Activated gamma-delta T cell (primary cell): ENCODE measurements at places on chromosomes 2 and 18.

DNA sequence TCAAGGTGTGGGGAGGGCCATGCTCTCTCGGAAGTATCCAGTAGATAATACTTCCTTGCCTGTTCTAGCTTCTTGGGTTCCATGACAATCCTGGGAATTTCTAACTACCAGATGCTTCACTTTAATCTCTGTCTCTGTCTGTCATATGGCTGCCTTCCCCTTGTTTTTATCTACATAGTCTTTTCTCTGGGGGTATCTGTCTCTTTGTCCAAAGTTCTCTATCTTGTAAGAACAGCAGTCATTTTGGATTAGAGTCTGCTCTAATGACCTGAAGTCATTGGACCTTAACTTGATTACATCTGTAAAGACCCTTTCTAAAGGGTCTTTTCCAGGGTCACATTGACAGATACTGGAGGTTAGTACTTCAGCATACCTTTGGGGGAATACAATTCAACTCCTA, 11.4 kb upstream of the EPB41L5 start:
- DNase-seq, result no peak

DNA sequence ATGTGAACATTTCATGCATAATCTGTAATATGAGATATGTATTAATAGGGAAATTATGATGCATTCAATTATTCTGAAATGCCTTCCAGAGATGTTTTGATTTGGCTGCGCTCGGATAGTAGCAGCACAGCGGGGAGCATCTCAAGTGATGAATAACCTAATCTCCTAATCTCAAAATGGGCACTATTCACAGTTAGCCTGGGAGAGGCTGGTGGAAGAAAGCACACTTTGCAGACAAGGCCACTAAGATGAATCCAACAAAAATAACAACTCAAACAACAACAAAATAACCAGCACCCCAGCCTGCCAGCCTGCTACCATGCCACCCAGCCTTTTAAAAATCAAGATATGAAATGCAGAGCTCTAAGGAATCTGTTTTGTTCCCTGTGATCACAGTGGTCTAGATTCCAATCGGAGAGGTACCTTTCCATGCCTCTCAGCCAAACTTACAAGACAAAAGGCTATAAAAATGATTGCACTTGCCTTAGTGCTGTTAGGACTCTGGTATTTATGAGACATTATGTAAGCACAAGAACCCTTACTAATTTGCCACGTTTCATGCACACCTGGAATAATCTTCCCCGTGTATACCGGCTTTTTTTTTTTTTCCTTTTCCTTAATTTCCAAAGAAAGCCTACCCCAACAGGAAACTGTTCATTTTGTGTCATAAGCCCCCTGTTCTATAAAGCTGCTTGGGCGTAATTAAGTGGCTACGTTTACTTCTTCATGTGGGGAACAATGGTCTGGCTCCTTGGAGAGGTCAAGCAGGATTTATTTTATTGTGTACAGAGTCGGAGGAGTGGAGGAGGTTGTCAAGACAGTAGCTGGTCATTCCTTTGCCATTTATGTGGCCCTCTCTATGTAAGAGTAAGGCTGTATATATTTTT, 526.9 kb upstream of the FANCL start:
- DNase-seq, result no peak

GRCh38 chr2:127413782-127414637, 4.2 kb upstream of the PROC start:
- no peak for DNase-seq

- DNase-seq, result no peak
These were observed 42.1 kb downstream of the NHEJ1 start for GRCh38 chr2:219118504-219118903.

- DNase-seq, result no peak
These were observed 32.8 kb downstream of the MEIS1 start for GRCh38 chr2:66467718-66468117.
